NCI-H446 (cell line): ENCODE measurements at places on chromosomes 2 and 18.
A peak's percentile ranks its signal among the peaks of the same experiment; 100 is the strongest.

GRCh38 chr2:8517850-8518498, 163.9 kb upstream of the ID2 start:
- no peak for DNase-seq

- no peak for DNase-seq
Observed at GRCh38 chr2:1233281-1233680, 180.0 kb upstream of the TPO start.

- no peak for DNase-seq
Observed at GRCh38 chr2:213002383-213002782, 149.0 kb downstream of the IKZF2 start.

DNA sequence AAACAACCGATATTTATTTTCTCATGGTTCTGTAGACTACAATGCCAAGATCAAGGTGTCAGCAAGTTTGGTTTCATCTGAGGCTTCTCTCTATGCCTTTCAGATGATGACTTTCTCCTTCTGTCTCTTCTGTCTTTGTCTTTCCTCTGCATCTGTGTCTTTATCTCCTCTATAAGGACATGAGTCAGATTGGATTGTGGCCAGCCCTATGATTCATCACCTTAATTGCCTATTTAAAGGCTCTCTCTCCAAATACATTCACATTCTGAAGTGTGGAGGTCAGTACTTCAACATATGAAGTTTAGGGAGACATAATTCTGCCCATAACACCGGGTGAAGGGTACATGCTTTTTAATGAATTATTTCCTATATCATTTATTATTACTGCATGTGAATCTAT, 71.2 kb upstream of the CNTNAP5 start:
- DNase-seq, result peak; percentile 71

GRCh38 chr2:15651367-15651727, 59.7 kb downstream of the DDX1 start:
- no peak for DNase-seq

GRCh38 chr2:19617257-19617848, 258.9 kb upstream of the OSR1 start:
- DNase-seq, result no peak

GRCh38 chr2:232600053-232600773, 33.2 kb upstream of the EFHD1 start:
- DNase-seq, result no peak

DNA sequence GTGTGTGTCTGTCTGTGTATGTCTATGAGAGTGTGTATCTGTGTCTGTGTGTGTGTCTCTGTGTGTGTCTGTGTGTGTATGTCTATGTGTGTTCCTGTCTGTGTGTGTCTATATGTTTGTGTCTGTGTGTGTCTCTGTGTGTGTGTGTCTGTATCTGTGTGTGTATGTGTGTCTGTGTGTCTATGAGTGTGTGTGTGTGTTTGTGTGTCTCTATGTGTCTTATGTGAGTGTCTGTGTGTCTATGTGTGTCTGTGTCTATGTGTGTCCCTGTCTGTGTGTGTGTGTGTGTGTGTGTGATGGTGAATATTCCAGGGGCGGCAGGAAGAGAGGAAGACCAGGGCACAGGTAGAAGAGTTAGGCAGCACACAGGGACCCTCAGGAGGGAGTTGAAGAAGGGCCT, 173.2 kb downstream of the MYCN start:
- no peak for DNase-seq
